ENCODE measurements at places on chromosomes 2 and 18. TPM values are rescaled to one million over a fixed set of nuclear protein-coding genes. Genes with fewer than 3 reads are reported as not detected.

Gene FAP
- total RNA-seq = 0.78 TPM

Gene TMEFF2
- 0.50 TPM for total RNA-seq

Gene KCNE4
- total RNA-seq = 0.76 TPM

Gene MYO5B
- total RNA-seq = 139 TPM

Gene DUSP11
- total RNA-seq = 18.2 TPM
